HepG2 (cell line): ENCODE measurements at places on chromosomes 7 and 10. TPM values are rescaled to one million over a fixed set of nuclear protein-coding genes. Genes with fewer than 3 reads are reported as not detected.

Gene EEPD1
- polyA plus RNA-seq = 16.4 and 18.4 TPM in 2 replicates

Gene PNLIPRP2
- 0.21 and 0.56 TPM in 2 replicates for polyA plus RNA-seq

Gene MYH16
- polyA plus RNA-seq = 0.05 and 0.25 TPM in 2 replicates

Gene GRM3
- not detected in 2 replicates for polyA plus RNA-seq

Gene ZNF488
- 0.10 and 0.15 TPM in 2 replicates for polyA plus RNA-seq

Gene ATRNL1
- 0.01 TPM in 1 of 2 replicates, not detected in the other for polyA plus RNA-seq

Gene LRMDA
- 13.4 and 17.7 TPM in 2 replicates for polyA plus RNA-seq

Gene SFTPA1
- polyA plus RNA-seq = not detected in 2 replicates

Gene PRKG1
- 0.01 TPM in 1 of 2 replicates, not detected in the other for polyA plus RNA-seq

Gene ZMYND11
- polyA plus RNA-seq = 14.4 and 17.5 TPM in 2 replicates

Gene TRPV5
- polyA plus RNA-seq = not detected in 2 replicates

Gene LIPF
- not detected in 2 replicates for polyA plus RNA-seq

Gene VAX1
- not detected in 2 replicates for polyA plus RNA-seq

Gene GBX1
- polyA plus RNA-seq = not detected in 2 replicates

Gene LBX1
- not detected in 2 replicates for polyA plus RNA-seq

Gene HOXA3
- 4.3 and 4.6 TPM in 2 replicates for polyA plus RNA-seq

Gene PSMC2
- polyA plus RNA-seq = 70.3 and 89.9 TPM in 2 replicates

Gene ATG9B
- 0.24 and 0.39 TPM in 2 replicates for polyA plus RNA-seq

Gene CALN1
- polyA plus RNA-seq = 0.01 TPM in 1 of 2 replicates, not detected in the other

Gene HABP2
- 0.12 TPM in 2 replicates for polyA plus RNA-seq

Gene NDUFB2
- polyA plus RNA-seq = 191 and 206 TPM in 2 replicates

Gene RINT1
- polyA plus RNA-seq = 10.0 and 14.7 TPM in 2 replicates

Gene ZNF736
- not detected in 2 replicates for polyA plus RNA-seq

Gene PHYHIPL
- polyA plus RNA-seq = 56.9 and 78.5 TPM in 2 replicates

Gene ANKRD30A
- polyA plus RNA-seq = not detected in 2 replicates

Gene DLG5
- polyA plus RNA-seq = 18.2 and 20.9 TPM in 2 replicates

Gene NODAL
- not detected in 2 replicates for polyA plus RNA-seq

Gene EPHA1
- polyA plus RNA-seq = 4.6 and 8.1 TPM in 2 replicates

Gene DPYSL4
- 1.2 and 2.1 TPM in 2 replicates for polyA plus RNA-seq

Gene CDNF
- 0.29 and 0.40 TPM in 2 replicates for polyA plus RNA-seq

Gene ADK
- 35.0 and 48.6 TPM in 2 replicates for polyA plus RNA-seq

Gene NPTX2
- not detected in 2 replicates for polyA plus RNA-seq

Gene ADAM12
- polyA plus RNA-seq = not detected in 2 replicates

Gene MYOZ1
- not detected in 2 replicates for polyA plus RNA-seq

Gene THNSL1
- polyA plus RNA-seq = 1.2 and 1.3 TPM in 2 replicates

Gene UCN3
- polyA plus RNA-seq = not detected in 2 replicates

Gene KLLN
- 0.08 and 0.12 TPM in 2 replicates for polyA plus RNA-seq

Gene CCL26
- 0.16 TPM in 2 replicates for polyA plus RNA-seq

Gene RUFY2
- polyA plus RNA-seq = 6.9 and 10.1 TPM in 2 replicates

Gene OR2A7
- not detected in 2 replicates for polyA plus RNA-seq

Gene CPED1
- polyA plus RNA-seq = 8.1 and 11.5 TPM in 2 replicates

Gene SLC39A12
- not detected in 2 replicates for polyA plus RNA-seq

Gene GPRIN2
- not detected in 2 replicates for polyA plus RNA-seq

Gene GIMAP1
- not detected in 2 replicates for polyA plus RNA-seq

Gene UPK3B
- polyA plus RNA-seq = not detected in 2 replicates

Gene ZNF365
- not detected in 2 replicates for polyA plus RNA-seq

Gene ANK3
- not detected in 2 replicates for polyA plus RNA-seq

Gene SYT15
- 0.24 and 0.29 TPM in 2 replicates for polyA plus RNA-seq

Gene KMT2E
- polyA plus RNA-seq = 6.3 and 7.2 TPM in 2 replicates

Gene PRKAR2B
- polyA plus RNA-seq = 0.03 TPM in 1 of 2 replicates, not detected in the other

Gene TMEM213
- not detected in 2 replicates for polyA plus RNA-seq

Gene MPP7
- 6.8 and 7.0 TPM in 2 replicates for polyA plus RNA-seq

Gene TCTN3
- 39.3 and 53.3 TPM in 2 replicates for polyA plus RNA-seq

Gene FAM237B
- polyA plus RNA-seq = not detected in 2 replicates

Gene PDGFA
- 2.4 and 3.4 TPM in 2 replicates for polyA plus RNA-seq
